ENCODE measurements at places on chromosomes 1 and 21.
A peak's percentile ranks its signal among the peaks of the same experiment; 100 is the strongest.

GRCh38 chr1:32864375-32865019 is 6.2 kb downstream of the FNDC5 start:
- no peak for DNase-seq

DNA sequence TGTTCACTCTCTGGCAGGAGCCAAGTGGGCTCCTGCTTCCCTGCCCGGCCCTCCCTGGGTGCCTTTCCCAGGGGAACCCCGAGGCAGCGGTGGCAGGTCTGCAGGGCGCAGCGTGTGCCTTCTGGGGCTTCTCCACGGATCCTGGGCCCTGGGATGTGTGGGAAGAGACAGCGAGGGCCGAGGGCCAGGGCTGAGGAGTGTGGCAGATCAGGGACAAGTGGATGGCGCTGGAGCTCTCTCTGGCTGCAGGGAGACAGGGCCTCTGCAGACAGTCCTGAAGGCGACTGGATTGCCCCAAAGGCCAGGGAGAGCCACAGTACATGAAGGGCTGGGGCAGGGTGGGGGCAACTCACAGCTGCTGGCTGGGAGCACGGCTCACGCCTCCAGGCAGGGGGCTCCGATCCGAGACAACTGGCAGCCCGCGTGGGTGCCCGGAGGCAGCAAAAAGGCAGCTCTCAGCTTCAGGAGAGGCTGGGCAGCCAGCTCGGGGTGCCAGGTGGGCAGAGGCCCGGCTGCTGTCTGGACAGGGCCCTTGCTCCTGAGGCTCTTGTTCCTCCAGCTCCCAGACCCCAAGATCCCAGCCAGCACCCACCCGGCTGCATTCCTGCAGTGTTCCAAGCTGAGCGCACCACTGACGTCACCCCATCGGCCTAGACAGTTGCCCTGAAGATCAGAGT is 16.0 kb downstream of the MORN1 start:
- DNase-seq = peak; percentile 78

DNA sequence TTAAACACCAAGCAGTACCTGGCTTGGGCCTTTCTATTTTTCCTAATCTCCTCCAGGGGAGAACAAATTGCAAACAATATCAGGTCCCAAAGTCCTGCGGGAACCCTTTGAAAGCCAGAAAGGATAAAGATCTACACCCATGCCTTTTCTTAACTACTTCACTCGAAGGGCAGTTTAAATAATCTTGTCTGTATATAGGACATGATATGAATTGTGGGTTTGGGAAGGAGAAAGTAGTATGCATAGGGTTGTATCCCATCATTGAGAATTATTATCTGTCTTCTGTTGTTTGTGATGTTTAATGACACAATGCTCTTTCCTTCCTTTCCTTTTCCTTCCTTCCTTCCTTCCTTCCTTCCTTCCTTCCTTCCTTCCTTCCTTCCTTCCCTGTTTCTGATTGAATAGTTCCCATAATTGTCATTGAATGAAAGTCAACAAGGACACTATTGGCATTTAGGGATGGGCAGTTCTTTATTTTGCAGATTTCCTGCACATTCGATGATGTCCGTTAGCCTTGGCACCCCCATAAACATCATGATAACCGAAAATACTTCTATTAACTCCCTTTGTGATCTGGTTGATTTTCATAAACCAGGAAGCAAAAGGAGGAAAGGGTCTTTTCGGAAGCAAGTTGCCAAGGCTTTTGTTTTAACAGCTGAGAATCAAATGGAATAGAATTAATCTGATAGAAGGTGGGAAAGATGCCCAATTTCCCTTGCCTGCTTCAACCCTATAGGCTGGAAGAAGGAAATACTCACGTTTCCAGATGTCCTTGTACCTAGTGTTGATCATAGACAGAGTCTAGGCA is 141.3 kb downstream of the ATG4C start:
- DNase-seq = no peak

DNA sequence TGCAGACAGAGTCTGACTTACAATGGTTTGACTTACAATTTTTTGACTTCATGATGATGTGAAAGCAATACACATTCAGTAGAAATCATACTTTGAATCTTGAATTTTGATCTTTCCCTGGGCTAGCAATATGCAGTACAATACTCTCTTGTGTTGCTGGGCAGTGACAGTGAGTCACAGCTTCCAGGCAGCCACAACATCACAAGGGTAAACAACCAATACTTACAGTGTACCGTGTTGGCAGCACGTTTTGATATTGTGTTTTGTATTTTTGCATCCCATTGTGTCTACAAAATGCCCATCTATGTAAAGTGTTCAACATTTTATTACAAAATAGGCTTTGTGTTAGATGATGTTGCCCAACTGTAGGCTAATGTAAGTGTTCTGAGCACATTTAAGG is 150.9 kb downstream of the NTMT2 start:
- no peak for DNase-seq

- no peak for DNase-seq
Measured at GRCh38 chr1:24640288-24640687, 2.8 kb upstream of the SRRM1 start.

DNA sequence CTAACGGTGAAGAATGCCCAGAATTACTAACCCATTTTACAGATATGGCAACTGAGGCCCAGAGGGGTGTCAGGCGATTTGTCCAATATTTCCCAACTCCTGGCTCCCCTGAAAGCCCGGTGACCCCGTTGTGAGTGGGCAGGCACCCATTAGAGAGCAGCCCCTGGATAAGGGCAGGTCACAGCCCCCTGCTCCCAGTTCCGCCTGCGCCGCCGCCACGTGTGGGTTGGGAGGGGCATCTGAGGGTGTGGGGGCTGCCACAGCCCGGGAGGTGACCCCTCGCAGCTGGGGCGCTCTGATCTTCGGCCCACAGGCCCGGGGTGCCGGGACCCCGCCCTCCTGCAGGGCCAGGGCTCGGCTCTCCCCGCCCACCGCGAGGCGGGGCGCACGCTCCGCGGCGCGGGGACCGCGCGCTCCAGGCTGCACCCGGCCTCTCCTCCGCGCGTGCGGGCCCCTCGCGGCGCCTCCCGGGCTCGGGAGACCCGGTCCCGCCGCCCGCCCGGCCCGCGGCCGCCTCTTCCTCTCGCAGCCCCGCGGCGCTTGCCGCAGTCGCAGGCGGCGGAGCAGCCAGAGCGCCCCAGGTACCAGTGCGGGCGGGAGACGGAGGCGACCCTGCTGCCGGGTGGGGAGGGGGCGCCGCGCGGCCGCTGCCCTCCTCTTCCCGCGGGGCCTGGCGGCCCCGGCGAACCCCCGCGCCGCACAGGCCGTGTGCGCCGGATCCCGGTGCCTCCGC is at the start of gene HTR6:
TSS of gene HTR6 (plus strand) at position 423 of the 733 bp plus-strand sequence. CDS start 879 bp downstream, outside the sequence.
- no peak for DNase-seq

- DNase-seq = no peak
Measured at GRCh38 chr21:34812504-34813265, 143.9 kb downstream of the CLIC6 start.

DNA sequence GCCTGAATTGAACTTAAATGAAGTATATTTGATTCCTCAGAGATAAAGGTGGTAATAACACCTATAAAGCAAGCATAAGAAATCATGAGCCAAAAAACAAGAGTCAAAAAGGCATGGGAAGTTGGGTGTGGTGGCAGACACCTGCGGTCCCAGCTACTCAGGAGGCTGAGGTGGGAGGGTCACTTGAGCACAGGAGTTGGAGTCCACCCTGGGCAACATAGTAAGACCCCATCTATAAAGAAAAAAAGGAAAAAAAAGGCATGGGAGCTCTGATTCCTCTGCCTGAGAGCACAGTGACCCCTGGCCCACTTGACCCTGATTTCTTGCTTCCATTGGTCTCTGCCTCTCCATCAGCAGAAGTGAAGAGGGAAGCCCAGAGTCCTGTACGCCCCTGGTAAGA is 40.3 kb downstream of the MT1HL1 start:
- no peak for DNase-seq

DNA sequence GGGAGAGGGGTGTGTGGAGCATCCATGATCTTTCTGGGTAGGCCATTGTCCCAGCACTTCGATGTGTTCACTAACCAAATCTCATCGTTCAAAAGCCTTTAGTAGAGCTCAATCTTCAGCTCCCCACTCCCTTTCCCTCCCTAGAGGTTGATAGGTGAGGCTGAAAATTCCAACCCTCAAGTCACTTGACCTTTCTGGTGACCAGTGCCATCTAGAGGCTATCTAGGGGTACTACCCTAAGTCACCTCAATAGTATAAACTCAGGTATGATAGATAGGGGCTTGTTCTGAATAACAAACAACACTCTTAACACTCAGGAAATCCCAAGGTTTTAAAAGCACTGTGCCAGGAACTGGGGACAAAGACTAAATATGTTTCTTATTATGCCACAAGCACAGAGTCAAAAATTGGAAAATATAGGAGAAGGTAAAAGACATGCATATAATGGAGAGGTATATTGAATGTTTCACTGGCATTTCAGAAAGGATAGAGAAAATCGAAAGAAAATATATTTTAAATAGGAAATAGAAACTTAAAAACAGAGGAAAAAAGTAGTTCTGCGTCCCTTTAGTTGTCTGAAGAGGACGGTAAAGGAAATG is 42.9 kb upstream of the CD53 start:
- DNase-seq = no peak

DNA sequence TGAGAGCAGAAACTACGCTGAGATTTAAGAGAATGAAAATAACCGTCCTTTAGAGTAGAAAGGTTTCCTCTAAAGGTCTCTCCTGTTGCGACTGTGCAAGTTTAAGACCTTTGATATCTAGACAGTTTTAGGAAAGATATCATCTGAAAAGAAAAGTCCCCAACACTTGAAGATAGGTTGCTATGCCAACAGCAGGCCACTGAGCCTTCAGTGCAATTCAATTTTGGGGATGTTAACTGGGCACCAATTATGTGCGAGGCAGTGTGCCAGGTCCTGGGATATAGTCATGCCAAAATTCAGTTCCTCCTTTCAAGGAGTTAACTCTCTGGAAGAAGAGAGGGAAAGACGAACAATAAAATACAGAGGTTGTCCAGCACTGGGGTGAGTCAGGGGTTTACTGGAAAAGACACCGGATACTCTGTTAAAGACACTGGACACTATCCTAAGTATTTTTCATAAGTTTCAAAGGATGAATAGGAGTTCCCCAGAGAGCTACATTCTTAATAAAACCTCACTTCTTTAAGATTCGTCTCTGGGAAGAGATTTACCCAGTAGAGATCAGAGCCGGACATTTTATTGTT is 25.5 kb upstream of the ZNF281 start:
- DNase-seq = no peak

DNA sequence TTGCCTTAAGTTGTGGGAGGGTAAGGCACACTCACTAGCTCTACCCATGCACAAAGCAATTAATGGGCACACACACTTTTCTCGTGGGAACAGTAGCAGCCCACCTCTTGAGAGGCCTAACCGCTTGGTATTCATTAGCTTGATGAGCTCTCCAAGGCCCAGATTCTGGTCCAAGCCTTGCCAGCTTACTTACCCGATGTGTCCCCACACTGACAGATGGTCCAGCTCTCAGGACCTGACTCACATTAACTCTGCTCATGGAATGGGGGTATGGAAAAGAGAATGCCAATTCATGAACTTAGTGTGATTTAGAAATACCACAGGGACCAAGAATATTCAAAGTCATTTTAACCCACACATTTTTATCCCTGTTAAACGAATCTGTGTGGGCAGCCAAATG is 106.8 kb upstream of the CACHD1 start:
- no peak for DNase-seq

DNA sequence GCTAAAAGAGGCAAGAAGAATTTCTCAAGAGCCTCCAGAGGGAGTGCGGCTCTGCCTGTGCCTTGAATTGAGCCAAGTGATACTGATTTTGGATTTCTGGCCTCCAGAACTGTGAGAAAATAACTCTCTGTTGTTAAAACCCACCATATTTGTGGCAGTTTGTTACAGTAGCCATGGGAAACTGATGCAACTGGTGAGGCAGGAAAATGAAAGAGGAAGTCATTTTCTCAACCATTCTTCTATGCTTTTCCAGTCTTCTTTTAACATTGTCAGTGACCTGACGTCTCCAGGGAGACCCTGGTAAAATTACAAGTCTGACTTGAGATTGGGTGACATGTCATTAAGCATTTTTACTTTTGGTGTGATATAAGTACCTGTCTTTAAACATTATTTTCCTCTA is 5.8 kb downstream of the OR6P1 start:
- no peak for DNase-seq

- no peak for DNase-seq
Measured at GRCh38 chr1:42743317-42744147, 3.5 kb upstream of the CLDN19 start.

DNA sequence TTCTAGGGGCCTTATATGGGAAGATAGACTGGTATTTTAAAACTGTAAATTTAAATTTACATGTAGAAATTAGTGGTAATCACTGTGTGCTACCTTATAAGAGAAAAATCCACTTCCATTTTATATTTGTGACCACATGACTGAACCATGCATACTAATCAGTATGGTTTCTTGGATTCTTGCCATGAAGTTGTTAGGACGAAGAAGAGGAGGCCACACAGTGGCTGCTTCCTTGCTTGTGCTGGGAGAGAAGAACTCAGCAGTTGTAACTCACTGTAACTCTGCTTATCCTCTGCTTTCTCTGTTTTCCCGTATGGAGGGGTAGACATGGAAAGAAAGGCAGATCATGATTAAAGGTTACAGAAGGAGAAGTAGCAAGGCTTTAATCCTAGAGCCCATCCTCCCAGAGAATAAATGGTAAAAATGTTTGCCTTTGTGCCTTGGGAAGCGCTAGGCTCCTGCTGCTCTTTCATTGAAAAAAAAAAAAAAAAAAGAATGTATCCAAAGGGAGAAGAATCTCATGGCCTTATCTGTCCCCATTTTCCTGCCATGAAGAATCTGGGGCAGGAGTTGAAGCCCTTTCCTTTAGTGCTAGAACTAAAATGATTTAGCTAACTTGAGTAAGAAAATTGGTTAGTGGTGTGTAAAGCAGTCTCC is 32.4 kb downstream of the KCTD3 start:
- DNase-seq = no peak

GRCh38 chr1:87084244-87084836 is 169.9 kb downstream of the HS2ST1 start:
- no peak for DNase-seq

DNA sequence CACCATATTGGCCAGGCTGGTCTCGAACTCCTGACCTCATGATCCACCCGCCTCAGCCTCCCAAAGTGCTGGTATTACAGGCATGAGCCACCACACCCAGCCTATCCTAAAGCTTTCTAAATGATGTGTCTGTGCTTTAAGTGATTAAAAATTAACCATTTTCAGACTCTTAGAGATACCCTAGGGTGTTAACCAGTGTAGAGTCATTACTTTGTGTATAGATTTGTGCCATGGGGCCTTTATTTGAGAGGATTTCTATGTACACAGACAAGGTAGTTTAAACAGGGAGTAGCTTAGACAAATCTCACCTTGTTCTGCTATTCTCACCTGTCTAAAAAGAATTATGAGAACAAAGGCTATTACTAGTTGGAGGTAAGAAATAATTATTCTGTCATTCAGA is 12.7 kb upstream of the PLEKHM2 start:
- DNase-seq = no peak

GRCh38 chr1:153071511-153071910 is at the start of gene SPRR2B:
Gene SPRR2B (minus strand): TSS chr1:153071611. CDS start chr1:153070839, 772 bp downstream.
- DNase-seq = no peak

GRCh38 chr1:83764209-83764608 is 234.7 kb downstream of the TTLL7 start:
- DNase-seq = no peak

GRCh38 chr1:58783090-58783992 is 506 bp downstream of the JUN start:
- DNase-seq = peak; percentile 93

All from posterior vena cava (tissue), 2 donors.